ENCODE measurements at places on chromosomes 16 and 17. TPM values are rescaled to one million over a fixed set of nuclear protein-coding genes. Genes with fewer than 3 reads are reported as not detected.

Gene GNGT2
- 5.5 TPM for total RNA-seq

Gene AOC3
- 86.2 TPM for total RNA-seq

DNA sequence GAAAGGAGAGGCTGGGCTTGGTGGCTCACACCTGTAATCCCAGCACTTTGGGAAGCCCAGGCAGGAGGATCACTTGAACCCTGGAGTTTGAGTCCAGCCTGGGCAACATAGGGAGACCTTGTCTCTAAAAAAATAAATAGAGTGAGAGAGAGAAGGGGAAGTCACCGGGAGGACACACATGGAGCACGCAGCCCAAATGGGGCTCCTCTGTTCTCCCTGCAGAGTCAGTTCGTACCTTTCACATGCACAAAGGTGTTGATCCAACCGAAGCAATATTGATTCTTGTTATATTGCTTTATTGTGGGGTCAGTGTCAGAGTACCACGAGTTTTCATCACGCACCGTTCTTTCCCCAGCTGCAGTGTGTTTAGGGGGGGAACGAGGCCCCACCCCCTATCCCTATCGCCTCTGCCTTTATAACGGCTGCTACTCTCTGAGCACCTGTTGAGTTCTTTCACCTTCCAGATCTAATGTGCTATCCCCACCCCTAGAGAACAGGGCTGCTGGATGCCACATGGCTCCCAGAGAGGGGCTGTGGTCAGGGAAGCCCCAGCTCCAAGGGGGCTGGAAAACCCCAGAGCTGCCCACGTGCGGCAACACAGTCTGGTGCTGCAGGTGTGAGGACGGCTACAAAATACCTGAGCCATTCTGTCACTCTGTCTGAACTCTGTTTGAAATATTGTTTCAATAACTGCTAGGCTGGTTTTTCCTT, 1.0 kb upstream of the TMEM235 start:
- no peak for DNase-seq

Gene TLCD3B
- 0.62 TPM for total RNA-seq

Gene TPPP3
- 16.2 TPM for total RNA-seq

DNA sequence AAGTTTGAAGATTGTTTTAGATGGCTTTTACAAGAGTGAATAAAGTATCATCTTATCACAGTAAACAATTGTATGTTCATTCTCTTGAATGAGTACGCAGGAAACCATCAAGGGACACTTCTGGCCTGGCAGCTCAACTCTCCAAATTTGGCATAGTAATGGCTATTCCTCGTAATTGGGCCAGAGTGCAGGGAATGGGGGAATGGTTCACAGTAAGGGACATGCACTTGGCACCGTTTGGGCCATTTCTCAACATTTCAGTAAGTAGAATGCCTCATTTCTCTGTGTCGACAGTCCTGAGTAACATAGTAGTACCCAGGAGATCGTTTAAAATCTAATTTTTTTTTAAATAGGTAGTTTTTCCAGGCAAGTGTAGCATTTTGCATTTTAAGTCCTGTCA, 309.6 kb downstream of the KCNJ2 start:
- no peak for DNase-seq

- DNase-seq: no peak
Observed at GRCh38 chr17:72853440-72854415, 238.8 kb downstream of the SLC39A11 start.

Gene ZDHHC1
- 14.7 TPM for total RNA-seq

DNA sequence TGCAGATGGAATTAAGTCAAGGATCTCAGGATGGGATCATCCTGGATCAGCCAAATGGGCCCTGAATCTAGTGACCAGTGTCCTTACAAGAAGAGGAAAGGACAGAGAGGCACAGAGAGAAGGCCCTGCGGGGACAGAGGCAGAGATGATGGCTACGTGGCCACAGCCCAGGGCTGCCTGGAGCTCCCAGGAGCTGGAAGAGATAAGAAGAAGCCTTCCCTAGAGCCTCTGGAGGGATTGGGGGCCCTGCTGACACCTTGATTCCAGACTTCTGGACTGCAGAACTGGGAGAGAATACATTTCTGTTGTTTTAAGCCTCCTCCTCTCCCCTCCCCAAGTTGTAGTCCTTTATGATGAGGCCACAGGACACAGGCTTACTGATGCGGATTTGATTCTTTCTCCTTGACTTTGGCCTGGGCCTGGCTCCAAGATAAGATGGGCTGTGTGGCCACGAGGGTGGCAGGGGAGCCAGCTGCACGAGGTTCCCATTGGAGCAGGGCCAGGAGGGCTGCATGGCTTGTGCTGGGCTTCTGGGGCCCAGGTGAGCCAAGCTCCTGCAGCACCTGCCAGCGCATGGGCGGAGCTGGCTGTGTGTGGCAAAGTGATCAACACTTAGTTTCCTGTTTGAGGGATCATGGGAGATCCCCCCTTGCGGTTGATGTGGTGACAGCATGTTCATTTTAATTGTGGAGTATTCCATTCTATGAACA, 146.1 kb downstream of the IRF8 start:
- no peak for DNase-seq

Gene TLCD2
- 5.6 TPM for total RNA-seq

DNA sequence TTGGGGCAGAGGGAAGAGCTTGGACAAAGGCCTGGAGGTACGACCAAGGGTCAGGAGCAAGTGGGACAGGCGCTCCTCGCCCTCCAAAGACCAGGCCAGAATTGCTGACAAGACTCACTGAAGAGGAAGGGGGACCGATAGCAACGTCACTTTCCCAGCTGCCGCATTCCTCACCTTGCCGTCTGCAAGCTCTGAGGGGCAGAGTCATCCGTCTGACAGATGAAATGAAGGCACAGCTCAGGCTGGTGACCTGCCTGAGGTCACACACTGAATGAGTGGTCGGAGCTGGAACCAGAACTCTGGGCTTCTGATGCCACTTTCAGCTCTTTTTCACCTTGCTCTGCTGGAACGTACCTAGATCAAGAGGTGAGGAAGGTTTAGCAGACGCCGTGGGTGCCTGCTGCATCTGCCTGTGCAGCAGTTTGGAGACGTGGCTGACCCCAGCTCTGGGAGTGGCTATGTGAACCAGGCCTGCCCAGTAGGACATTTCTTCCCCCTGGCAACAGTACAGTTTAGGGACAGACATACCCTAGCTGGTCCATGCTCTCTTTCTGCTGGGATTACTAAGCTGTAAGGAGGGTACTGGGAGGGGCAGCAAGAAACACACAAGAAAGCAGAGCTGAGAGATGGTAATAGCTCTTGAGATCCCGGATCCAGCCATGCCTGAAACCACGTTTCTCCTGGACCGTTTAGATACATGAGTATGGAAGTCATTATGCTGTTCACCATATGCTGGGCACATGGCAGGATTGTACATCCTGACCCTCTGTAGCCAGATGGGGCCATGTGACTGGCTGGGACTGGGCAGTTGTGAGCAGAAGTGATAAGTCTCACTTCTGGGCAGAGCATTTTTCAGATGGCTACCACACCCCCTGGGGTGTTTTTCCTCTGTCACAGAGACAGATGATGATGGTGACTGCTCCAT, 50.9 kb downstream of the IL21R start:
- DNase-seq: no peak

- no peak for DNase-seq
Observed at GRCh38 chr16:55492756-55493380, 13.9 kb downstream of the MMP2 start.

- DNase-seq: no peak
Observed at GRCh38 chr17:67390646-67391361, 13.7 kb downstream of the PITPNC1 start.

- DNase-seq: no peak
Observed at GRCh38 chr17:47120521-47121095, 68.5 kb downstream of the CDC27 start.

GRCh38 chr17:30933966-30934365, 12.2 kb downstream of the ADAP2 start:
- no peak for DNase-seq

Gene SLC2A4
- total RNA-seq: 22.6 TPM

Gene MYCBPAP
- total RNA-seq: 6.5 TPM

Gene CDC6
- not detected for total RNA-seq

Gene RASD1
- total RNA-seq: 12.7 TPM

- no peak for DNase-seq
Observed at GRCh38 chr16:81792828-81793227, 13.7 kb downstream of the PLCG2 start.

DNA sequence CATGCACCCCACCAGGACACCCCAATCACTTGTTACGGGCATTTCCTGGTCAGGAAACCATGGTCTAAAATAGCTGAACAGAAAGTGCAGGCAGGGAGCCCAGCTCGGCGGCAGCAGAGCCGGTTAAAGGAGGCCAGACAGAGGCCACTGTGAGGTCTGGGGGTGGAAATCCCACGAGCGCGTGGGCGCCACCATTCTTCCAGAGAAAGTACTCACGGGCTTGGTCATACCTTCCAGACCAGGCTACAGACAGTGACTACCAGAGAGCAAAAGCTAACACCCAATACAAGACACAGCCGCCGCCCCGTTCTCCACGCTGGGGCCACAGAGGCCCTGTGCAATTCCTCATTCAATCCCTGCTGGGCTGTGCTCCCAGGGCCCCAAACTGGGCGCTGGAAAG, 11.9 kb downstream of the CEP131 start:
- no peak for DNase-seq

DNA sequence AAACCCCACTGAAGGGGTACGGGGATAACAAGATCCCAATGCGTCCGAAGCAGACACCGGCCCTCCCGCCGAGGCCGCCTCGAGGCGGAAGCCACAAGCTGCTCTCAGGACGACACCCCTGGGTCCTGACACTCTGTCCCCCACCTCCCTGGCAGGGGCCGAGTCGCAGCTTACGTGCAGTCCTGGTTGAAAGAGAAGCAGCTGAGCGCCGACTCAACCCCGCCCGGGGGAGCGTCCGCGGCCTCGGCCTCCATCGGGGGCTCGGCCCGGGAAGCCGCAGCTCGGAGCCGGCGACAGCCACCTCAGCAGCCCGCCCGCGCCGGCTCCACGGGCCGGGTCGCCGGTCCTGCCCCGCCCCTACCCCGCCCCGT, at the start of gene WIPI1:
WIPI1 (minus strand) TSS at position 329 of the 371 bp plus-strand sequence; CDS start at position 254, 75 bp downstream.
- DNase-seq: peak; percentile 62

Gene ZNF469
- 2.8 TPM for total RNA-seq

GRCh38 chr16:58755989-58756649, 22.0 kb upstream of the GOT2 start:
- DNase-seq: peak; percentile 55

GRCh38 chr16:86664522-86665318, 86.4 kb downstream of the FOXL1 start:
- no peak for DNase-seq

- no peak for DNase-seq
Observed at GRCh38 chr16:22380529-22380928, 6.1 kb upstream of the CDR2 start.

Gene SCNN1B
- 9.6 TPM for total RNA-seq

DNA sequence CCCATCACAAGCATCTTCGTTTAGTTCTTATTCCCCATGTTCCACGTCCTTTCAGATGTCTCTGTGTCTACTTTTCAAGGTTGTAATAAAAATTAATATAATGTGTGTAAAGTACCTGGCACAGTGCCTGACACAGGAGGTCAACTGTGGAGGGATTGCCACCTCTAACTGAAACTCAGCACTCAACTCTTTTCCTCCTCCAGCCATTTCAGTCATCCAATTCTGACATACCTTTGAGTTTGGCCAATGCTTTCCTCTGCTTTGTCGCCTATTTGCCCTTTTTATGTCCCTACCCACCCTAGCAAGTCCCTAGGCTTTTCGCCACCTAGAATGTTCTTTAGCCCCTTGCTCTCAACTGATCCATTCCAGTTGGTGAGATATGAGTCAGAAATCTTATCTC, 1.6 kb downstream of the UBE2Z start:
- DNase-seq: no peak

Gene NME4
- 77.6 TPM for total RNA-seq

- DNase-seq: no peak
Observed at GRCh38 chr17:62871291-62871690, 63.2 kb upstream of the MARCHF10 start.

- DNase-seq: no peak
Observed at GRCh38 chr16:85239871-85240270, 127.6 kb upstream of the CIBAR2 start.

- no peak for DNase-seq
Observed at GRCh38 chr16:4386951-4387565, 15.4 kb downstream of the VASN start.

Gene TRPV2
- total RNA-seq: 9.4 TPM

Gene FOXJ1
- 0.55 TPM for total RNA-seq
